ENCODE measurements at places on chromosomes 16 and 17.

DNA sequence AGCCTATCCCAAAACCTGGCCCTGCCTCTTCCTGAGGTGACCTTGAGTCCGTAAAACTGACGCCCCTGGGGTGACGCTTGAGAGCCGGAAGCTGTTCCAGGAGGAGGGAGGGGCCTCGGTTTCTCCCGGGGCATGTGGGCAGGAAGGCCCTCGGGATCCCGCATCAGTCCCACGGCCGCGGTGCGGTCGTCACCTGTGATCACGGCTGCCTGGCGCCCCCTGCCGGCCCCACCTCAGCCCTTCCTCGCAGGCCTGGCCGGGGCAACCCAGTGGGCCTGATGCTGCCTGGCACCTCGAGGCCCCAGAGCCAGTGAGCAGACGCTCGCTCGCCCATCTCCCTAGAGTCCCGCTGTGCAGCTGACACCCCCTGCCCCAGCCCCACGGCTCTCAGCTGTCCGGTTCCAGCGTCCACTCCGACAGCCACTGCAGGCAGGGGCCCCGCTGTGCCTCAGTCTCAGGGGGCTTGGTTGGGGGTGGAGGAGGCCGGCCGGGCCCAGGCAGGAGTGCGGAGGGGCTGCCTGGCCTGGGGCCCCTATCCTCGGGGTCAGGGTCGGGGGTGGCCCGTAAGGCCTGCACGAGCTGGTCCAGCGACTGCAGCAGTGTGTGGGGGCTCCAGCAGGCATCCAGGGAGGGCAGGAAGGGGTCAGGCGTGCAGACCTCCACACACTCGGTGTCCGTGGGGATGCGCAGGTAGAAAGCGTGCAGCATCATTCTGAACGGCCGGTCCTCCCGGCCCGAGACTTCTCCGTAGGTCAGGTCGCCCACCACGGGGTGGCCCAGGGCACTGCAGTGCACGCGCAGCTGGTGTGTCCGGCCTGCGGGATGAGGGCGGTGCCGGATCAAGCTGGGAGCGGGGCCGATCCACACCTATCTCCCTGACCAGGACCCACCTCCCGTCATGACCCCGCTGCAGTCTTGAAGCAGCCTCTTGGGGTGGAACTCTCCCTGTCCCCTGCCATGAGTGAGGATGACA, 2.3 kb downstream of the RPUSD1 start:
- no peak for DNase-seq

GRCh38 chr16:75019007-75019406, 20.2 kb downstream of the ZNRF1 start:
- DNase-seq: no peak

- no peak for DNase-seq
Measured at GRCh38 chr17:74591503-74591902, 580 bp downstream of the CD300LD start.

- DNase-seq: no peak
Measured at GRCh38 chr17:67639555-67639954, 78.2 kb upstream of the NOL11 start.

DNA sequence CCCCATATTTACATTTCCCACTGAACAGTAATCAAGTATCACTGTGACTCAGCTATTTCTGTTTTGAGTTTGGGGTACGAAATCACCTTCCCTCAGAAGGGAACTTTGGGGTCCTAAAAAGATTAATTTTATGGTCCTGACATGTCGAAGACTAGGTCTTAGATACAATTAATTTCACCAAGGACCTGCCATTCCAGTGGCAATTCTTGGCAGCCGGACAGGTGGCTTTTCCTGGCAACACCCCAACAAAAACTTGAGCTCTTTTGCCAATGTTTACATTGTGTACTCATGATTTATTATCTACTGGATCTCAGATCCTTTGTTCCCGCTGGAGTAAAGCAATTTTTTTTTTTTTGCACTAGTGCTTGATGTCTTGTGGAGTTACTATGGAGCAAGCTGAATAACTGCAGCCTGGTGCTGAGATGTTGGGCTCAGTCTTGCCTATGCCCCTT, 14.4 kb downstream of the SLFN5 start:
- DNase-seq: peak; percentile 47

GRCh38 chr16:67563708-67564468, 1.6 kb downstream of the CTCF start:
- DNase-seq: no peak

GRCh38 chr17:73782231-73782630, 138.0 kb upstream of the SDK2 start:
- DNase-seq: no peak

DNA sequence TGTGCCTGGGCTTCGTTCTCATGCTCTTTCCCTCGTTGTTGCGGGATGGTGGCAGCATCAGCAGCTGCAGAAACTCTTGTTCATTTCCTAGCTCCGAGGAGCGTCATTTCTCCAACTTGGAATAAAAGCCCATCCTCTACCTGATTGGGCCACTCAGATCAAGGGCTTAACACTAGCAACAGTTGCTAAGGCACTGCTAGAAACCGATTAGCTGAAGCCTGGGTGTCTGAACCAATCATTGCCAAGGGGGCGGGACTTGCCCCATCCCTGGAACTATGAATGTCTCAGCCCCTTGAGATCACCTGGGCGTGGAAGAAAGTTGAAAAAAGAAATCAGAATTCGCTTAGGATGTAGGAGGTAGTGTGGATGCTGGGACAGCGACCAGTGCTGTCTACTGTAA, 145.3 kb downstream of the FOXL1 start:
- no peak for DNase-seq

DNA sequence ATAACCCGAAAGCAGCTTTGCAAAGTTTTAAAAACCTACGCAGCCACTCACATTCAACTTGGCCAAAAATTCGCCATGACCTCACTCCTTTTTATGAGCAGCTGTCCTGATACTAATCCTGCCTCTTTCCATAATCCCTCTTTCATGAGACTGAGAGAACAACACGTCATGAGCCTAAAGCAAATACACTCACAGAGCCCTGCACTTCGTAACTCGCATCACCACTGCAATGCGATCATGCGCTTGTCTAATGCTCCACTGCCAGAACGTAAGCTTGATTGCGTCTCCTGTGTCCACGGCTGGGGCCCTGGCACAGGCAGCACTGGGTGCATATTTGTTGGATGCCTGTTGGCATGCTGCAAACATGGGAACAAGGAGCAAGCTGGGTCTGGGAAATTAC, 36.2 kb downstream of the CDRT4 start:
- DNase-seq: no peak

GRCh38 chr16:23085949-23086348, 63.3 kb downstream of the USP31 start:
- no peak for DNase-seq

GRCh38 chr17:44924107-44924544, 8.8 kb upstream of the GFAP start:
- no peak for DNase-seq

DNA sequence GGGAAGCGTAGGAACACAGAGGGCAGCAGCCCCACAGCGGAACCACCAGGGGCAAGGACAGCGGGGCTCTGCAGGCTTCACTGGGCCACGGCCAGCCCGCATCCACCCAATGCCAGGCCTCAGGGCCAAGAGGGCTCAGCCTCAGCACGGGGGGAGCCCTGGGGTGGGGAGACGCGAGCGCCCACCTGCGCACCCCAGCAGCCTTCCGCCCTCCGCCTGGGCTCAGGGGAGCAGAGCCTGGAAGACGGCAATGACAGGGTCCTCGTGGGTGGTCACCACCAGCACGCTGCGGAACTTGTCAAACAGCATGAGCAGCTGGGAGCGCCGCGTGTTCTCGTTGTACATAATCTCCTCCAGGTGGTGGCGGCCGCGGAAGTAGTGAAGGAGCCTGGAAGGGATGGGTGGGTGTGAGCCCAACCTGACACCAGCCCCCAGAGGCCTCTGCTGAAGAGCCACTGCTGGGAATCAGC, 8.5 kb downstream of the MPG start:
- DNase-seq: no peak

DNA sequence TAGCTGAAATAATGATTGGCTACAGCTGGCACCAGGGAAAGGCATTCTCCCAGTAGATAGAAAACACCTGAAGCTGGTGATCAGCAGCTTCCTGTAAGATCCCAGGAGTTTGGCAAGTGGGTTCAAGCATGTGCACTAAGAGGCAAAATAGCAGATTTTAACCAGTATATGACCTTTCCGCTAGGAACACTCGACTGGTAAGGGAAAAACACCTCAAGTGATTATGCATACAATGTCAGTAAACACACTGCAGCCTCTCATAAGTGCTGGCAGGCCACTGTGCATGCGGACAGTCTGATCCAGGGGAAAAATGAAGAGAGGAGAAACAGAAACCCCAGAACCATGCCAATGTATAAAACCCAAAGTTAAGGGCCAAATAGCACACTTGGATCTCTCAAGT, 49.0 kb upstream of the HLF start:
- no peak for DNase-seq

Measured in right kidney (tissue), 9 donors.